Head of caudate nucleus (tissue), 42 donors: ENCODE measurements at places on chromosomes 3 and 15.

GRCh38 chr15:90956274-90957030 is 1.8 kb downstream of the RCCD1 start:
- DNase-seq: peak; percentile 85

GRCh38 chr3:78993375-78993774 is 774.4 kb downstream of the ROBO1 start:
- no peak for DNase-seq

DNA sequence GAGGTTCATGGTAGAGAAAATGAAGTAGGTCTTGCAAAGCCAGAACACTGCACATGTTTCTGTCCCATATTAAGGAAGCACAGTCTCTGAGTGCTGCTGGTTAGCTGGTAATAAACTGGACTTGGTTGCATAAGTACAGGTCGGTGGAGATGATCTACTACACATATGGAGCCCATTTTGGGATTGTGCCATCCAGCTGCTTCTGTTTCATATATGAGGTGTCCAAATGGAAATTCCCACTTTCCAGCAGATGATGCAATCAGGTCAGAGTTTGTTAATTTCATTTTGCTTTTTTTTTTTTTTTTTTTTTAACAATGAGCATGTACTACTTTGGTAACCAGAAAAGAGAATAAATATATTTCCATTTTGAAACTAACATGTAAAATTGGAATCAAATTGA is 122.6 kb downstream of the SATB1 start:
- no peak for DNase-seq

GRCh38 chr3:46479021-46479420 is 14.3 kb upstream of the LTF start:
- no peak for DNase-seq

- DNase-seq: no peak
Observed at GRCh38 chr3:51966922-51967383, 301 bp downstream of the PCBP4 start.

DNA sequence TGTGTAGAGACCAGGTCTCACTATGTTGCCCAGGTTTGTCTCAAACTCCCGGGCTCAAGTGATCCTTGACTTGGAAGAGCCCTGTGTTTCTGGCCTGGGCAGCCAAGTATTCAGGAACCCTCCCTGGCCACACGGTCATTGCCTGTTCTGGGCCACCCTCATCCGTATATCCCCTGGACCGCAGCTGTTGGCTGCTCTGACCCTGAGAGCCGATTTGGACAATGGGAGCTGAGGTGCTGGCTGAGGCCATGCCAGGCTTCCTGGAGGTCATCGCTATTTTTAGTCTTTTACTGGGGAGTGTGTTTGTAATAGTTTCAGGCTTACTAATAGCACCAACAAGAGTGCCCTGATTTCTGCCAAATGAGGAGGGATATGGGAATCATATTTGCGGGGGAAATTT is 60.7 kb downstream of the ADAMTS7 start:
- DNase-seq: no peak

DNA sequence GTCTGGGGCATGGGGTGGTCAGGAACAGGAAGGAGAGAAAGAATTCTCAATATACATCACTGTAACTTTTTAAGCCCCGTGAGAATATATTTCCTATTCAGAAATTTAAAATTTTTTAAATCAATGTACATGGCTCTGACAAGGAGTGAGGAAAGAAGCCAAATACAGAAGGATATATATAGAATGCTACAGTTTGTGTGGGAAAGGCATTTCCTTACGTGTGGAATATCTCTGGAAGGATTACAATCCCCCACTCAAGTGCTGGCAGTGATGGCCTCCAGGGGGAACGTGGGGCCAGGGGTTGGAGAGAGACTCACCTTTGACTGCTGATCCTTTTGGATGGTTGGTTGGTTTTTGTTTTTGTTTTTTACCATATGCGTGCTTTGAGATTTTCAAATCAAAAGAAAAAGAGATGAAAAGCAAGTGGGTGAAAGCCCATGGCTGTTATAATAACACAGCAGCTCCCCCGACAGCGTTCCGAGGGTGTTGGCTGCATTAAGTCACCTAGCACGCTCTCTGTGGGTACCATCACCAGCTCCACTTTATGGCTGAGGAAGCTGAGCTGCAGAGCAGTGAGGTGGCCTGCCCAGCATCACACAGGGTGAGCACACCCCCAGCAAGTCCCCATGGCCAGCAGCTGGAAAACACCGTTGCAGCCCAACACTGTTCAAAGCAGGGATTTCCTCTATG is 39.9 kb downstream of the TPRA1 start:
- no peak for DNase-seq
